ENCODE measurements at places on chromosomes 5 and 9.
A peak's percentile ranks its signal among the peaks of the same experiment; 100 is the strongest.

DNA sequence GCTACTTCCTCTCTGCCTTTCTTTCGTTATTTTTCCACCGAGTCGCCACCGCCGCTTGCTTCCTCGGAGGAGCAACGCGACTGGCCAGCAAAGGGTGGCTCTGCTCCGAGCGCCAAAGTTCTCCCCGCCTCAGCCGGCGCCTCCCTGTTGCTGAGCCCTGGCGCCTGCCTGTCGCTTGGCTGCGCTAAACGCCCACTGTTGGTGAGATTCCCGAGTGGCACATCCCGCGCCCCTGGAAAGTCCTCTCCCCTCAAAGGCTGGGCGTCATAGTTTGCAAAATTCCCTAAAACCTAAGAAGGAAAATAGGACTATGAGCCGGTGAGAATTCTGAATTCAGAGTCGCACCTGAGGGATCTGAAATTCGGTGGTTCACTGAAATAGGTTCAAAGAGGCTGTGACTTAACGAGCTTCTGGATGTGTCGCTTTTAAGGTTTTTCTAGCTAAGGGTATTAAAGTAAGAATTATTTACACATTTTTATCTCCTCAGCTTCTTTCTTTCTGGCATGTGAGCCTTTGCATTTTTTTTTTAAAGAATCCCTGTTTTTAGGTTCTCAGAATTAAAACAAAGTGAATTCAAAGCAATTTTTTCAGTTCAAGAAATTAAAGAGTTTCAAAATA, at the start of gene GRIN3A:
Gene GRIN3A (minus strand): TSS at position 82 of the 618 bp plus-strand sequence. CDS start 668 bp downstream, outside the sequence.
- DNase-seq: no peak

DNA sequence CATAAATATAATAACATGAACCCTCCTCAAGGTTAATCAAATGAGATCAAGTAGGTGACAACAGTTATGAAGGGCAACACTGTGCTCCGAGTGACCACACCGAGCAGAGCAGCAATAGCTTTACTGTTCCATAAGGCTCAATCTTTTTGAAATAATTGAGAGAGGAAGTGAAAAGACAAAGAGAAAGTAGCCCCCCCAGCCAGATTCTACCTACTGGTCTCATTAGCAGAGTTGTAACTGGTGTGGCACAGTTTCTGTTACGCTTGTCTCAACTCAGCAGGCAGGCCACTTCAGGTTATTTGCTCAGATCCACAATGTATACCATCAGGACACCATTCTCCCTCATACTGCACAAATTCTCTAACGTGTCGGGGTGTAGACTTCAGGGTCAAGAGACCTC, 14.0 kb downstream of the PRUNE2 start:
- no peak for DNase-seq

DNA sequence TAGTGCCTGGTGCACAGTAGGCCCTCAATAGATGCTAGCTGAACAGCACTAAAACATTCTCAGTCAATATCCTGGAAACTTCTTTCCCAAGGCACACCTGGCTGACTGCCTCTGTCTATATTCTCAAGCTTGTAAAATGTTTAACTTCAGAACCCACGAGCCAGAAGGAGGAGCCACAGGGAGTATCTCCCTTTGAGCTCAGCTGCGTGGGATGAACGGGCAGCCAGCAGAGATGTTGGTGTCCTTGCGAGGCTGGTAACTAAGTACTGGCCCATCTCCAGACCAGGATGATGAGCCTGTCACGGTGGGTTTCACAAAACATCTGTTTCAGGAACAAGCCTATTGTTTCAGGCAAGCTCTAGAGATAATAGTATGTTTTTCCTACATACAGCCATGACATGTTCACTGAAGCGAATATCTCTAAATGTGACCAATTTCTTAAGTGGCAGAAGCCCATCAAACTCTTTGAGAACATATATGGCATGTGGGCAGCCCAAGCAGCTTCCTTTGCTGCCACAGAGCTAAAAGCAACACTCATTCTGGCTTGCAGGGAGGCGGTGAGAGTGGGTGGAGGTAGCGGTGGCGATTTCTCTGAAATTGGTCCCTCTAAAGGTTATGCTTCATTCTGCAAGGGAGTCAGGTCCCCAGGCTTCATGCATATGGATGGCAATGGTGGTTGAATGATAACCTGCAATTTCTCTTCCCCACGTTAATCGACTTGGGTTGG, 206.2 kb downstream of the TTLL11 start:
- DNase-seq: no peak

DNA sequence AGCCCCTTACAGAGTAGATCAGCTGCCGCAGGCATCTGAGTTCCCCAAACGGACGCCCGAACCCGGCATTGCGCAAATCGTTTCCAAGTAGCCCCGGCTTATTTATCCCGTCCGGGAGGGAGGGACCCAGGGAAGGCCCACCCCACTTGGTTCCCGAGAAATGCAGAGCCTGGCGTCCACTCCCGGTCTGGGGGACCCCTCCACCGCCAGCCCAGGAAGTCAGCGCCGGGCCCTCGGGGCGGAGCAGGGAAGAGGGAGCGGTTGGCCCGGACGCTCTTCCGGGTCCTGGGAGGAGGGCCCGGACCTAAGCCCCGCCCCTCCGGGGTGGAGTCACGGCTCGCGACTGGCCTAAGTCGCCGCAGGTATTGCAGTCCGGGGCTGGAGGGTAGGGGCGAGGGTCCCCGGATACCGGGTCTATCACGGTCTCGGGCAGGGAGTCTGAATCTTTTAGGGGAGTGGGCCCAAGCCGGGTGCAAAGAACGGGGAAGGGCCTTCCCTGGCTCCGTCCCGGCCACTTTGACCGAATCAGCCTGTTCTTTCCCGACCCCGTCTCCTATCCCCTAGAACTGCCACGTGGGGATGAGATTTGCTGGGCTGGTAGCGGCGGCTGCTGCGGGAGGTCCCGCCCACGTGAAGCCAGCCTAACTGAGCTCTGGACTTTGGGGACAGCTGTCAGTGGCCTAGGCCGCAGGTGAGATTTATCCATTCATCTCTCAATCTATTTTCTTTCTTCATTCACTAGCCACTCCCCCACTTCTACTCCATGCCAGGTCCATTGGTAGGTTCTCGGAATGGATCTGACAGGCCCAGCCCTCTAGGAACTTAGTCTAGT, at the start of gene RABEPK:
Gene RABEPK (plus strand): TSS at position 327 of the 832 bp plus-strand sequence. CDS start 2,472 bp downstream, outside the sequence.
- peak; percentile 73 for DNase-seq

DNA sequence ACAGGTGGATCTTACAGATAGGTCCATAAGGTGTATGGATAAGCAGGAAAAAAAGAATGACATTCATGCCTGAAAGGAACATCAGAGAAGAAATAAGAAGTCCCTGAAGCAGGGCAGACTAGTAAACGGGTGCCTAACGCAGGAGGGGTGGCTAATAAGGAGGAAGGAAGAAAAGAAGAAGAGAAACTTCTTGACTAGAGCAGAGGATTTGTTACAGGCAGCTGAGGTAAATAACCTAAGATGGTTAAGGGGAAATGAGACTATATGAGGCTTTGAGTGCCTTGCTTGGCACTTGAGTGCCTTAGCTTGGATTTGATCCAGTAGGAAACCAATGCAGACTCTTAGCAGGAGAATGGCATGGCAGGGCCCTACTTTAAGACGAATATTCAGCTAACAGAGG, 313.5 kb upstream of the PDE4D start:
- DNase-seq: no peak

DNA sequence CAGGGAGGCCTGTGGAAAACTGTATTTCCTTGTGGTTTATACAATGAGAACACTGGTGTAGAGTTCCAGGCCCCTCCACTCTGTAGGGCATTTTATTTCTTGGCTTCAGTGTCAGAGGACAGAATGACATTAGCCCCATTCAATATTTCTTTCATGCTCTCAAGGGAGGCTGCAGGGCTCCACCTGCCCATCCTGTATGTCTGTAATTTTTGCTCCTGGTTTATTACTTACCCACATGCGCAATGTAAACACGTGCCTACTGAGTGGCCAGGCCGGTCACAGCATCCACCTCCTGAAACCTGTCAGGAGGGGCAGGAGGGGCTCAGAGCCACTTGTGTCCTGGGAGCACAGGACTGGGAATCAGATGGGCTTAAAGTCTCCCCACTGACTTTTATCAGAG, 82.4 kb downstream of the GADD45G start:
- no peak for DNase-seq

DNA sequence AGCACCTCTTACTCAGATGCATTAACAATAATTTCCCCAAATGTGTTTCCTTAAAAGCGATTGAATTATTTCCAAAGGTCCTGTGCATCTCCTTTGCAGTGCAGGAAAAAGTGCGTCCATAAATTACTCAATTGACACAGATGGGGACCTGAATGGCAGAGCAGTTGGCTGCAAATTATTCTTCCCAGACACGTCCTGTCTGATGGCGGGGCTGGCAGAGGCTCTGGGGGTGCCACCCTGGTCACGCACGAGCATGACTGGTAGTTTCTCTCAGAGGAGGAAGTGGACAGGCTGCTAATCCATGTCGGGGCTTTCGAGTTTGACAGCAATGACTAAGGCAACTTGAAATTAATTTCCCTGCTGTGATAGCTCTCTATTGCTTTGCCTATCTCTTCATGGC, 264.8 kb upstream of the BRINP1 start:
- no peak for DNase-seq

GRCh38 chr5:141603923-141604717, 14.7 kb downstream of the DIAPH1 start:
- no peak for DNase-seq

All from stimulated activated CD8-positive, alpha-beta memory T cell treated with anti-CD3 and anti-CD28 coated beads, Interleukin-2, amount 100 ng/mL, for 1 hour (primary cell).